GM20000 (cell line): ENCODE measurements at places on chromosomes 5 and 9.
A peak's percentile ranks its signal among the peaks of the same experiment; 100 is the strongest.

- DNase-seq = peak; percentile 42
Observed at GRCh38 chr5:133938929-133939328, 29.5 kb downstream of the C5orf15 start.

DNA sequence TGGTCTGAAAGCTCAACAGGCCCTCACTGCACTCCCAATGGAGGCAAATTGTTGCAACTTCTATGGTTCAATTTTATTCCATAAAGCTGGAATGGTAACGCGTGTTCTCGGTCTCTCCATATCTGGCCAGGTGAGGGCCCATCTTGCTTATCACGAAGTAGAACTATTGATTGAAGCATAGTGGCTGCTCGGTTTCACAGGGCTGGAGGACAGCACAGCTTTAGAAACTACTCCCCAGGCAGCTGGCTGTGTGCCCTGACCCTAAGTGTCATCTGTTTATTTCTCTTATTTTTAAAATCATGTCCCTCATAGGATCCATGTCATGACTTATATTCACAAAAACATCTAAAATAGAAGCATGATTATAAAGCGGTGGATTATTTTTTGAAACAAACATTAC, 223.4 kb downstream of the NPR3 start:
- no peak for DNase-seq

- DNase-seq = no peak
Observed at GRCh38 chr5:91058575-91058974, 324.5 kb downstream of the ARRDC3 start.

- DNase-seq = peak; percentile 29
Observed at GRCh38 chr5:60883229-60883628, 39.2 kb upstream of the ELOVL7 start.

DNA sequence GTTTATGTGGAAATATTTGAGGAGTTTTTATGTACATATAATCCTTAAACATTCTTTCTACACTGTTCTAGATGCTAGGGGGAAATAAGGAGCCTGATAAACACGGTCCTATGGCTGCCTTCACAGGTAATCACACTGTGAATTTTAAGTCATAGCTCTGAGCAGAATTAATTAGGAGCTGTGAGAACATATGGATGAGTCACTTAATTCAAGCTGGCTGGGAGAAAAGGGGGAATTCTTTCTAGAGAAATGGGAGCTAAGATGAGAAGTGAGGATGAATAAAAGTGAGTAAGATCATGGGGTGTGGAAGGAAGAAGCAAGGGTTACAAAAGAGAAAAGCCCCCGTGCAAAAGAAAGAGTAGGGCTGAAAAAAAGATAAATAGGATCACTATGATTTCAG, 290.8 kb downstream of the DNAH5 start:
- DNase-seq = no peak

DNA sequence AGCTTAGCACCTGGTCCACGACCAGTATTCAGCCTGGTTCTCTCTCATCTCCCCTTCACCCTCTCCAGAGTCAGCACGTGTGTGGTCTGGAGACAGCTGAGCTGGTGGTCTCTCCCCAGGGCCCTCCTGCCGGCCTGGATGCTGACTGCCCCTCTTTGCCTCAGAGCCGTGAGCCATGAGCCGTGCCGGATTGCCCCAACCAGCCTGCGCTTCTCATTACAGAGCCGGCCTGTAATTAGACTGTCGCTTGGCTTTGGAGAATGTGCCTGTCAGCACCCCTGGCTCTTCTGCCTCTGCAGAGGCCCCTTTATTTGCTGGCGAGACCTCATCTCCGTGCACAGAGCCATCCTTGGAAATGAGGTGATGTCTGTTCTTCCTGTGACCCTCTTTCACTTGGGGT, 118.7 kb upstream of the BOD1 start:
- no peak for DNase-seq

DNA sequence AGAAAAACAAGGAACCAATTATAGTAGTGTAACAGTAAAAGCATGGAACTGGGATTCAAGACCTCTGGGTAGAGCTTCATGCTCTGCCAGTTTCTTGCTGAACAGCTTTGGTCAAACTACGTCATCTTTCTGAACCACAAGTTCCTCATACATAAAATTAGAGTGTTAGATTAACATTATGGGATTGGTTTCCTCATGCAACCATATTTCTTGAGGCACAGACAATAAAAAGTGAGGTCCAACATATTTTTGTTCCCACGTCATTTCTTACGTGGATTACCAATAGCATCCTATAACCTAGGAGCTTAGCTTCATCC, 354.8 kb downstream of the TMEM232 start:
- DNase-seq = peak; percentile 7

GRCh38 chr9:100999906-101000544, 28.5 kb upstream of the PLPPR1 start:
- no peak for DNase-seq

DNA sequence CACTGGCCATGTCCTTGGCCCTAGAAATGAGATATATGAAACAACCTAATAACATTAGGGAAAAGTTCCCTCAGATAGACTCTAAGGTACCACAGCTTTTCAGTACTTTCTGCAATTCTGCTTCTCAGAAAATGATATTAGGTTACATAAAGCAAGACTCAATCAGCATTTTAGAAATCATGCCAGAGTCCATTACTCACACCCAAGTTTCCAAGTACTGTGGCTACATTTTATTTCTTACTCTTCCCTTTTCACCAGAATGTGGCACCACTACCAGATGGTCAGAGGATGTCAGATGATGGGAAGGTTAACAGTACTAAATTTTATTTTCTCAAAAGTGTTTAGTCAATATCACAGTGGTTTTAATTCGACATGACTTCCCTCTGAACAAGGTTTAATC, 217.2 kb downstream of the MLLT3 start:
- DNase-seq = no peak

DNA sequence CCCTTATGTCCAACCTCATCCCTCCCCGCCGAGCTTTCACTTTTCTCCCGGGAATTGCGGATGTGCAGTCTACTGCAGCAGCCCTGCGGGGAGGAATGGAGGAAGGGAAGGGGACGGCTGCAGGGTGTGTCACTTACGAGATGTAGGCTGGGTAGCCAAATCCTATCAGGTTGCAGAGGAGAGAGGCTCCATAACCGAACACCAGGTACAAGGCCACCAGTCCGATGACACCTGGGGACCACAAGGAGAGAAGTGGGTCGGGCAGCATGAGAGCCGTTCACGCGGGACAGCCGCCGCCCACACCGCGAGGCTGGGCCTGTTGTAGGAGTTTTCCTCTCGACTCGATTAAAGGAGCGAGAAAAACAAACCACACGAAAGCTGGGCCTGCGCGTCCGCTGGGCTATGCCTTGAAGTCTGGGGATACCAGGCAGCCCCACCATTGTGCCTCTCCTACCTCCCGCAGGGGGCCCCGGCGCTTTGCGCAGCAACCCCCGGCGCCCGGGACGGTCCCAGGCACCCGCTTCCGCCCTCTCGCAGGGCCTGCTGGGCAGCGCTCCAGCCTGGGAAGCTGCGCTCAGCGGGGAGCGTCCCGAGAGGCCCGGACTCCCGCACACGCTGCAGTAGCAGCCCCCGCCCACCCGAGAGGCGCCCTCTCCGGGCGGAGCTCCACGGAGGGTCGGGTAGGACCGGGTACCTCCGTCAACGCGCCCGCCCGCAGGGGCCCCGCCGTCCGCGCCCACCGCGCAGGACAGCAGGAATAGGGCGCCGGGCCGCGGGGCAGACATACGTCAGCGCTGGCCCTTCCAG, 798 bp downstream of the REEP5 start:
- DNase-seq = peak; percentile 77

DNA sequence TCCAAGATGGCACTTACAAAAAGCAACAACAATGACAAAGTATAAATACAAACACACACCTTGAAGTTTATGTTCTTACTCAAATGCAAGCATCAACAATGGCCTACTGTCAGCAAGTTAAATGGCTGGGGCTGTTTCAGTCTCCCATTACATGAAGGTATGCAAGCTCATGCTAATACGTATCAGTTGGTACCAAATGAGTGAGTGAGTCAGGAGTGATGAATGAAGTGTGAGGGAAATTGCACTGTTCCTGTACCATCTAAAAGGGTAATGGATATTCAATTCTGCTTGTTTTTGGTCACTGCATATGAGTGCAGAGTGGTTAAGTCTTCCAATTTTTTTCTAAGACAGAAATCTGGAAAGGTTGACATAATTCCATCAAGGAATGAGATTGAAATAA, 964.9 kb downstream of the MAT2B start:
- no peak for DNase-seq

- DNase-seq = no peak
Observed at GRCh38 chr9:25994605-25995004, 316.4 kb upstream of the TUSC1 start.

- DNase-seq = no peak
Observed at GRCh38 chr9:87381050-87381711, 116.5 kb upstream of the DAPK1 start.

GRCh38 chr9:101369286-101369685, 15.5 kb downstream of the BAAT start:
- DNase-seq = no peak

- DNase-seq = no peak
Observed at GRCh38 chr5:137305971-137306602, 193.0 kb downstream of the SPOCK1 start.

- no peak for DNase-seq
Observed at GRCh38 chr5:43420241-43420640, 8.1 kb upstream of the CCL28 start.

DNA sequence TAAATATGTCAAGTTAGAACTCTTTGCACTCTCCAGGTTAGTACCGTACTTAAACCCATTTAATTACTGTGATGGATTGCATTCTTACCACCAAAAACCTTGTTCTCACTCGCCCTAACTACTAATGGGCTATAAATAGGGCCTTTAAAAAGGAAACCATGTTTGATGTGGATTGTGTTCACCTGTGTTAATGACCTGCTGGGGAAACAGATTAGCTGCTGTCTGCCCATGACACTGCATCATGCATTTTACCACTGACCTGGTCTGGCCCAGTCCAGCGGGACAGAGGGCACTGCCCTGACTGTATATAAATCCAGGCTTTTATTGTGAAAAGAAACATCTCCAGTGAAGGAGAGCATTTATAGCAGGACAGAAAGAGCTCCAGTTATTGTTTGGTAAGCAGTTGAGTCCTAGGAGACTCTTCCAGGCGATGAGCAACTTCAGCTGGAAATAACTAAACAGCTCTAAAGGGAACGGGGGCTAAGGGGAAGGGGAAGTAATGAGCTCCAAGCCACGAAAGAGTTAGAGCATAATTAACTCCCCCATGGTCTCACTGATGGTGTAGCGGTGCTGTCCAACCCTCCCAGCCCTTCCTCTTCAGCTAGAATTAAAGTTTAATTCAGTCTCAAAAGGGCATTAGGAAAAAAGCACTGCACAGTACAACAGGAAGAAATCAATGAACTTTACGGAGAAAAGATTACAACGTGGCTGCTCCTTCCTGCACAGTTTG, 303.1 kb downstream of the ENC1 start:
- DNase-seq = no peak

DNA sequence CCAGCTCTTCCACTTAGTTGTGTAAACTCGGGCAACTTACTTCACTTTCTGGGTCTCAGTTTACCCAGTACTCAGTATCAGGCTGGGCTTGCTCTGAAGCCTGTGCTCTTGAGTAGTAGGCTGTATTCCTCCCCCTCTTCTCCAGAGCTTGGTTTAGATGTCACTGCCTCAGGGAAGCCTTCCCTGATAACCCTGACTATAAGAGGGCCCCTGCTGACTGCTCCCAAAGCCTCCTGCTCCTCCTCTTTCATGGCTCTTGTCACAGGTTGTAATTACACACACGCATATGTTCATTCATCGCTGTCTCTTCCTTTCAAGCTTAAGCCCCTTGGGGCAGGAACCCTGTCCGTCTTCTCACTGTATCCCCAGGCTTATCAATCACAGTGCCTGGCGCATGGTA, 140.2 kb downstream of the RGS3 start:
- no peak for DNase-seq
